Activated B cell treated with CpG ODN at 0.5 μM for 24 hours (primary cell): ENCODE measurements at places on chromosomes 6 and 20. TPM values are rescaled to one million over a fixed set of nuclear protein-coding genes. Genes with fewer than 3 reads are reported as not detected.

The HTR1E gene
- not detected in 2 replicates for total RNA-seq

DNA sequence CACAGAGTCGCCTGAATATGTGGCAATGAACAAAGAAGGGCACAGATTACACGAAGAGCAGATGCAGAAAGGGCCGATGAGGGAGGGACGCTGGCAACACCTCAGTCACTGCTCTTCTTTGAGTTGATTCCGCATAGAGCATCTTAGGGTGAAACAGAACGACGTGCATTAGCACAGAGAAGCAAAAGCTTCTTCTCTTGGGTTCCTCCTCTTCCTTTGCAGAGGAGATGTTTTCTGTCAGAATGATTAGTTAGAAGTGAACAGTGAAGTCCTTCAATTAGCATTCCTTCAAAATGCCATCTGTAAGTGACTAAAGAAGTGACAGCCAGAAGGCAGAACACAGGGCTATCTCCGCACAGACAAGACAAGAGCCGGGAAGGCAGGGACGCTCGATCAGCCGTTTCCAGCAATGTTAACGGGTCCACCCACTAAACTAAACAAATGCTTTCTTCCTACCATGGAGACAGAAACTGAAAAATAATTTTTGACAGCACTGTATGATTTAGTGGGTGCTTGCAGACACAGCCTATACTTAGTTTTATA, 219.8 kb upstream of the AGPAT4 start:
- H3K27me3 ChIP-seq = no peaks in the 10 kb centered on the region
- no peak overlapping the region for H3K4me3 ChIP-seq
- DNase-seq = no peak
- no peak overlapping the region for H3K27ac ChIP-seq
- H3K4me1 ChIP-seq = no peaks in the 10 kb centered on the region

DNA sequence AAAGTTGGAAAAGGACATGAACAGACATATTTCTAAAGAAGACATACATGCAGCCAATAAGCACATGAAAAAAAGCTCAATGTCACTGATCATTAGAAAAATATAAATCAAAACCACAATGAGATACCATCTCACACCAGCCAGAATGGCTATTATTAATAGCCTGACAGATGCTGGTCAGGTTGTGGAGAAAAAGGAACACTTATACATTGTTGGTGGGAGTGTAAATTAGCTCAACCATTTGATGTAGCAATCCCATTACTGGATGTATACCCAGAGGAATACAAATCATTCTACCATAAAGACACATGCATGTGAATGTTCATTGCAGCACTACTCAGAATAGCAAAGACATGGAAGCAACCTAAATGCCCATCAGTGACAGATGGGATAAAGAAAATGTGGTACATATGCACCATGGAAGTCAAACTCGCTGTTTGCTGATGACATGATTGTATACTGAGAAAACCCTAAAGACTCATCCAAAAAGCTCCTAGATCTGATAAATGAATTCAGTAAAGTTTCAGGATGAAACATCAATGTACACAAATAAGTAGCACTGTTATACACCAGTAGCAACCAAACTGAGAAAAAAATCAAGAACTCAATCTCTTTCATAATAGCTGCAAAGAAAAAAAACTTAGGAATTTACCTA, 196.8 kb downstream of the ADGB start:
- no peak overlapping the region for H3K4me3 ChIP-seq
- H3K4me1 ChIP-seq = no peaks in the 10 kb centered on the region
- H3K27me3 ChIP-seq = peaks cover 3% of the 10 kb centered on the region
- no peaks in the 10 kb centered on the region for H3K36me3 ChIP-seq
- no peak overlapping the region for H3K27ac ChIP-seq

DNA sequence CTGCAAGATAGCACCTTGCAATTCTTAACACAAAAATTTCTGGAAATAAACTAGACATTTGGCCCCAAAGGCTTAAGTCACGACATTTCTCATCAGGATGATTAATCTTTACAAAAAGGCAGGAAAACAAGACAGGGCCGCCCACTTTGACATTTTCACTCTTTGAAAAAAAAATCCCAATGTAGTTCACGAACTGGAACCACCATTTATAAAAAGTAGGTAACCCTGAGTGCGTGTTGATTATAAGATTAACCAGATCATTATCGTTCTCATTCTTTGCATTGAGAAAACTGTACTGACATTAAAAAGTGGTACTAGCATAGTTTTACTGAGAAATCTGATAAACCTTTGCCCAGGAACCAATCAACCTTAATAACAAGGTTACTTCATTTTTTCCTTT, 108.8 kb downstream of the HUS1B start:
- H3K27me3 ChIP-seq = no peaks in the 10 kb centered on the region
- no peak overlapping the region for H3K27ac ChIP-seq
- H3K36me3 ChIP-seq = peaks cover 57% of the 10 kb centered on the region
- no peak overlapping the region for H3K4me3 ChIP-seq
- no peaks in the 10 kb centered on the region for H3K4me1 ChIP-seq
- DNase-seq = no peak

The MYMX gene
- not detected in 2 replicates for total RNA-seq

GRCh38 chr20:17648315-17648646, 33.8 kb downstream of the RRBP1 start:
- H3K4me3 ChIP-seq = no peak overlapping the region
- H3K27ac ChIP-seq = no peak overlapping the region
- no peak for DNase-seq
- H3K4me1 ChIP-seq = peaks cover 31% of the 10 kb centered on the region
- H3K36me3 ChIP-seq = no peaks in the 10 kb centered on the region
- H3K27me3 ChIP-seq = no peaks in the 10 kb centered on the region

GRCh38 chr6:64294034-64294433, 658.4 kb downstream of the PHF3 start:
- no peak overlapping the region for H3K27ac ChIP-seq
- no peaks in the 10 kb centered on the region for H3K4me1 ChIP-seq
- no peak for DNase-seq
- no peaks in the 10 kb centered on the region for H3K27me3 ChIP-seq

GRCh38 chr20:60837173-60837770, 414.8 kb upstream of the CDH4 start:
- no peaks in the 10 kb centered on the region for H3K27me3 ChIP-seq
- no peak overlapping the region for H3K4me3 ChIP-seq
- DNase-seq = no peak
- H3K4me1 ChIP-seq = no peaks in the 10 kb centered on the region

- peaks cover 22% of the 10 kb centered on the region for H3K4me1 ChIP-seq
- H3K36me3 ChIP-seq = peaks cover 61% of the 10 kb centered on the region
- H3K4me3 ChIP-seq = no peak overlapping the region
- H3K27me3 ChIP-seq = no peaks in the 10 kb centered on the region
- no peak overlapping the region for H3K27ac ChIP-seq
Measured at GRCh38 chr20:25277051-25277801, 29.3 kb downstream of the PYGB start.
